ENCODE measurements at places on chromosomes 6 and 20.

GRCh38 chr6:151338651-151339200, 52.6 kb downstream of the ZBTB2 start:
- DNase-seq, result no peak

GRCh38 chr6:157804448-157805327, 18.4 kb upstream of the SNX9 start:
- no peak for DNase-seq

- no peak for DNase-seq
Measured at GRCh38 chr20:45970646-45971424, 1.2 kb downstream of the ZNF335 start.

GRCh38 chr6:131331151-131331550, 195.9 kb downstream of the AKAP7 start:
- DNase-seq, result no peak

DNA sequence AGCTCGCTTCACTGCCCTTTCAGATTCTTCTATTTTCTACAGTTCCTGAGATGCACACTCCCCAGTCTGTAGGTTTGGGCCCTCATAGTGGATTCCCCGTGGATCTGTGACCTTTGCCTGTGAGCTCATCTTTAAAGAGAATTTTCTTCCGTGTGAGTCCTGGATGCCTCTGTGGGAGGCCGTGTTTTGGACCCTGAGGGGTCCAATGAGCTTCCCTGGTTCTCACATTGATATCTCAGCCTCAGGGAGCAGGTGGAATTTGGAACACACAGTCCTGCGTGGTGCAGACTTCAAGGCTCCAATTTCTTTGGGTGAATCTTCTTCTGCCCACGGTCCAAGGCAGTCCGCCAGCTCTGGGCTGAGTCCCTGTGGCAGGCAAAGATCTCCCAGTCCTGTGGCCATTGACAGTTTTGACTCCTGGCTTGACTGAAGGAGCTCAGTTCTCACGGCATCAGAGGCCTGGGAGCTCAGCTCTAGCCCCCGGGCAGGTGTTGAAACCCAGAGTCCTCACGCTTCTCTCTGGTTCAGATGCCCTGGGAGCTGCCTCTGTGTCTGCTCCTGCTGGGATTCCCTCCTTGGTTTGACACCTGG, 61.0 kb downstream of the PSMG4 start:
- DNase-seq, result no peak

GRCh38 chr6:13762611-13763441, 51.2 kb upstream of the RANBP9 start:
- DNase-seq, result peak; percentile 100

GRCh38 chr6:160330619-160331018, 17.6 kb upstream of the SLC22A3 start:
- no peak for DNase-seq

DNA sequence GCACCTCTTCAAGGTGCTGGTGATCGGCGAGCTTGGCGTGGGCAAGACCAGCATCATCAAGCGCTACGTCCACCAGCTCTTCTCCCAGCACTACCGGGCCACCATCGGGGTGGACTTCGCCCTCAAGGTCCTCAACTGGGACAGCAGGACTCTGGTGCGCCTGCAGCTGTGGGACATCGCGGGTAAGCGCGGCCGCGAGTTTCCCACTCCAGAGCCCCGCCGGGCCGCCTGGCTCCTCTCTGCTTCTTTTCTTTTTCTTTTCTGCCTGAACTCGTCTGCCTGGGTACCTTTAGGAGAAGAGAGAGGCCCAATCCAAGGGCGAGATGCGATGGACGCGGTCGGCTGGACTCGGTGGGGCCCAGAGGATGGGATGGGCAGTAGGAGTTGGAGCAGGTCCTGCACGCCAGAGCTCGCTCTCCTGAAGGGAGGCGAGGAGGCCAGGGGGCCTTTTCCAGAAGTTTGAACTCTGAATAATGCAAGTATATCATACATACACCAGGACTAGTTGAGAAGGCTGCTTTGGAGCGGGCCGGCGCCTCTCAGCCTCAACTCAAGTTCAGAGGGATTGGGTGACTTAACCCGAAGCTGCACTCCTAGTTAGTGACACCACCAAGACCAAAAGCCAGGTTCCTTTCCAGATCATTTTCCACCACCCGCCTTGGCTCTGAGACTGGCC, 445 bp downstream of the RAB32 start:
- no peak for DNase-seq

DNA sequence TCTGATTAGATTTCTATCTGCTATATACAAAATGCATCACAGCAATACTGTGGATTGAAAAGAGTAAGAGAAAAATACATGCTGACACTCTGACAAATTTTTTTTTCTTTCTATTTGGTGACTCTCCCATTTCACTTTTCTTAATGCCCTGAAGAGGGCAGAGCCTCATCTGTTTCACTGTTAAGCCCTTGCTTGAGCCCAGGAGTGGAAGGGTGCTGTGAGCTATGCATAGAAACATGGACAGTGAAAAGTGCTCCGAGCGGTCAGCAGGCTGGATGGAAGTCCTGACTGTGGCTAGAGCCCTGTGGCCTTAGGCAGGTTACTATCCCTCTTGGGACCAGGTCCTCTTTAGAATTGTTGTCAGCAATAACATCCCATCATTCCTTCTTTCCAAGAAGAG, 17.4 kb upstream of the CSE1L start:
- peak; percentile 30 for DNase-seq

DNA sequence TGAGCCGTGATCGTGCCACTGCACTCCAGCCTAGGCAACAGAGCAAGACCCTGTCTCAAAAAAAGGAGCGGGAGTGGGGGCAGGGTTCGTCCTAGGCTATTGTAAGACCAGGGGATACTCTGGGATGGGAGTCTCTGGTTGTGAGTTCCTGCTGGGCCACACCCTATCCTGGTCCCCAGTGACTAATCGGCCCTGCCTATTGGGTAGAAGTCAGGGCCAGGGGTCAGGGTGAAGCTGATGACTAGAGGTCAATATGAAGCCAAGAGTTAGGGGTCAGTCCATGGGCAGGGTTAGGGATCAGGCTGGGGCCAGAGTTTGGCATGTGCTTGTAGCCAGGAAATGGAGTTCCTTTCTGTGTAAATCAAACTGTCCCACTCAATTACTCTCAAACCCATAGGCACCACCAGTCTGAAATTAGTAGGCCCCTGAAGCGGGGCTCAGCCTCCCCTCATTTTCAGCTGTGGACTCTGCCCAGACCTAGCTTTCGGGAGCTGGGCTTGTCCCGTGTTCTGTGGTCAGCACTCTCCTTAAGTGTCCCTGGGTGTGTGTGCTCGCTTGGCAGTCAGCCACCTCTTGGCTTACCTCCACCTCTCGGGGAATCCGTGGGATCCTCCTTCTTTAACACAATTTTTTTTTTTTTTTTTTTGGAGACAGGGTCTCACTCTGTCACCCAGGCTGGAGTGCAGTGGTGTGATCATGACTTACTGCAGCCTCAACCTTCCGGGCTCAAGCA, 1.8 kb downstream of the HSPA12B start:
- no peak for DNase-seq

DNA sequence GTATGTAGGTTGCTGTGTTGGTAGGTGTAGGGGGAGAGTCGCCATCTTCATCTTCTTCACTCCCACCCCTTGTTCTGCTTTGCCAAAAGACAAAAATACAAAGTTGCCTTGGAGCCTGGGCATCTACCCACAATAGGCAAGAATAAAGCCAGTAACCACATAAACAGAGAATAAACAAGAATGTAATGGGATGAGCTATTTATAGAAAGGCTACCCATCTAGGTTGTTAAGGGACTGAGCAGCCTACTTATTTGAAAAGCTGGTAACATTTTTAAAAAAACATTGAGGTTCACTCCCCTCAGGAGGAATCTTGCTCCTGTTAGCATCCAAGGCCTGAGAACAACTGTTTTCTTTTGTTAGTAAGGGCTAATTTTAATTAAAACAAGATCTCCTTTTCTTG, 301.4 kb upstream of the STXBP5 start:
- no peak for DNase-seq

DNA sequence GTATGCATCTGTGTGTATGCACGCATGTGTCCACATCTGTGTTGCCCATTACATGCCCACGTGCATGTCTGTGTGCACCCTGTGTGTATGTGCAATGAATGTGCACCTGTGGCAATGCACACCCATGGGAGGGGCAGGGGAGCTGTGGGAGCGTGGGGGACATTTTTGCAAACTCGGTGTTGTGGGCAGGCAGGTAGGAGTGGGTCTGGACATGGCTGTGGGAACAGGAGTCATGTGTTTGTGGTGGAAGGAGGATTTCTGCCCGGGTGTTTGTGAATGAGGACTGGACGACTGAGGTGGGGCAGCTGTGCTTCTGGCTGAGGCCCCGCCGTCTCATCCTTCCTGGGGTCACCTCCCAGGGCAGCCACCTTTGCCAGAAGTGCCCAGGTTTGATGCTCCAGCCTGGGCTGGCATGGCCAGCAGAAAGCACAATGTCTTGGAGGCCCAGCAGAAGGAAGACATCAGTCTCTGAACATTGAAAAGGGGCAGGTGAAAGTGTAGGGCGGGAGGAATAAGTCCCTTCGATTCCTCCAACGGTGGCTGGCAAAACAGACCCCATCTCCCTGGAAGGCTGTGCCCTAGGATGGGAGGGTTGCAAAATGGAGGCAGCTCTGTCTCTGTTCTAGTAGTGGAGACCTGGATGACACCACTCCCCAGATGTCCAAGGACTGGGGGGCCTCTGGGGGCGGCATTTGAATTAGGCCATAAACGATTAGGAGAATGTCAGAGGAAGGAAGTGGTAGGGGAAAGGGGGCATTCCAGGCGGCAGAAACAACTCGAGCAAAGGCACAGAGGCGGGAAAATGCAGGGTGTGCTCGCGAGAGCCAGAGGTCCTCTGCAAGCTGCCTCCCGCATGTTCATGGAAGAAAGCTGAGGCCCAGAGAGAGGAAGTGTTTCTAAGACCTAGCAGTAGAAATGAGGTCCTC, 19.1 kb upstream of the ARMC12 start:
- DNase-seq, result peak; percentile 56

- DNase-seq, result no peak
Measured at GRCh38 chr20:44409132-44409600, 53.7 kb downstream of the HNF4A start.

- no peak for DNase-seq
Measured at GRCh38 chr6:166005401-166005943, 162.2 kb downstream of the TBXT start.

DNA sequence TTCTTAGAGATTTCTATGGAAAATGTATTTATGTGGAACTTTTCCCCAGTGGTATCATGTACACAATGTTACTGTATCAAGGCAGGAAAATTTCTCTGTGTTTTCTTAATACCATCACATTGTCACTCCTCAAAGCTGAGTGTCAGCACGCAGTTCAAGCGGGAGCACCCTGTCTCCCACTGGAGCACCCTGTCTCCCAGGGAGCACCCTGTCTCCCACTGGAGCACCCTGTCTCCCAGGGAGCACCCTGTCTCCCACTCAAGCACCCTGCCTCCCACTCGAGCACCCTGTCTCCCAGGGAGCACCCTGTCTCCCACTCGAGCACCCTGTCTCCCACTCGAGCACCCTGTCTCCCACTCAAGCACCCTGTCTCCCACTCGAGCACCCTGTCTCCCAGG, 51.3 kb downstream of the PSMG4 start:
- DNase-seq, result no peak

- DNase-seq, result no peak
Measured at GRCh38 chr6:157592541-157592940, 211.6 kb downstream of the ZDHHC14 start.

DNA sequence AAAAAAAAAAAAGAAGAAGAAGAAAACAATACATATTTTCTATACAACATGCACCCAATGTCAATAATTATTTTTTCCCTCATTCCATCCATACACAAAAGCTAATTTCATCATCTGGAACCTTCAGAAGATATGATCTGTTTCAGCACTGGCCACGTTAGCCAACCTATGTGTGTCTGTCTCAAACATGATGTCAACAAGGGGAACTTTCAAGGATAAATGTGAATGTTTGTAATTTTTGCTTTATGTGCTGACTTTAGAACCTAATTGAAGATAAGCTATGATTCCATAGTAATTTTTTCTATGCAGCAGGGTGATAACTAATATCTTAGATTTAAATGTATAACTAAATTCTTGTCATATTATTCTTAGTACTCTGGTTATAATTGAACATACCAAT, 37.9 kb downstream of the IPCEF1 start:
- DNase-seq, result no peak

GRCh38 chr6:51855310-51856082, 231.9 kb downstream of the PKHD1 start:
- peak; percentile 62 for DNase-seq

- DNase-seq, result no peak
Measured at GRCh38 chr20:57117296-57117695, 149.1 kb downstream of the BMP7 start.

- DNase-seq, result no peak
Measured at GRCh38 chr20:43916881-43917371, 2.3 kb downstream of the TOX2 start.

DNA sequence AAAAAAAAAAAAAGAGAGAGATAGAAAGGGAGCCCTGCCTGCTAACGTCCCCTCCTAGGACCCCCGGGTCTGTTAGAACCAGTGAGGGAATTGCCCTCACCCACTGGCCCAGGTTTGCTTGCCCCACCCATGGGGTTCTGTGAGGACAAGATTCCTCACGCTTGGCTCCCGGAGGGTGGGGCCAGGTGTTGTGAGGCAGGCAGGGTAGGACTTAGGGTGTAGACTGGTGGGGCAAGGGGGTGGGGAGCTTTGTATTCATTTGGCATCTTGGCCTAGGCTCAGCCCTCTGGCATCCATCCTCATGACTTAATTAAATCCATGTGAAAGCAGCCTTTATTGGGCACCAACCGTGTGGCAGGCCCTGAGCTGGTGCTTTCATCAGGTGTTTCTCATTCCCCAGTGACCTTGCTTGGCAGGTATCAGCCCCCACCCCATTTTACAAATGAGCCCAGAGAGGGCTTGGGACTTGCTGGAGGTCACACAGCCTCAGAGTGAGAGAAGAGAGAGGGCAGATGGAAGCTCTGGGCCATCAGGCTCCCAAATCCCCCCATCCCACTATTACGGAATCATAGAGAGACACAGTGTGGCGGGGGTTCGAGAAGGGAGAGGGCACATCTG, 19.0 kb downstream of the RAB44 start:
- DNase-seq, result no peak

DNA sequence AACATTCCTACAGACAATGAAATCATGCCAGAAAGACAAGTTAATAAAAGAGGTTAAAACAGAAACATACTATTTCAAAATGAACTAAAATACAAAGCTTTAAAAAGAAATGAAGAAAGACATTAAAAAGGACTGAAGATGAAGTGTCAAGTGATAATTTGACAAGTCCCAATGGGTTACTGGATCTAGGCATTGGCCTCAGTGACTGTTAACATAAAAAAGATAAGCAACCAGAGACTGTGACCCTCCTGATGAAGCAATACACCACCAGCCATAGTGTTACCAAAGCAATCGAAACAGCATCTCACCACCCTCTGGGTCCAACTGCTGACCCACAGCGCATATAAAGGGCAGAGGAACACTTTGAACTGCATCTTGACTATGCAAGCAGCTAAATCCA, 130.3 kb downstream of the FIG4 start:
- no peak for DNase-seq

DNA sequence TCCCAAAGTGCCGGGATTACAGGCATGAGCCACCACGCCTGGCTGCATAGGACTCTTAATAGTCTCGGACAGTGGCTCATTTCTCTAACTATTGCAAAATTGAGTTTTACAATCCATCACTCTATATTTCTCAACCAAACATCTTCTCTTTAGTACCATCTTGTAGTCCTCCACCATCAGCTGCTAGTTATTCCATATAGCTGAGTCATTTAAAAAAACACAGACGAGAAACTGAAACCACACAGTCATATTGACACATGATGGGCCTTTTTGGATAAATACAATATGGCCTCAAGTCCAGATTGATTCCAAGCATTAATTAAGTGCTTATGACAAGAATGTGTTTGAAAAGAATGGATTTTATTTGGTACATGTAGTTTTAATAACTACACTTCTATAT, 599.1 kb downstream of the MEI4 start:
- no peak for DNase-seq
